CD4-positive, alpha-beta T cell (primary cell): ENCODE measurements at places on chromosomes 2 and 18. TPM values are rescaled to one million over a fixed set of nuclear protein-coding genes. Genes with fewer than 3 reads are reported as not detected.

- peak; percentile 34 for DNase-seq
- H3K36me3 ChIP-seq, result no peaks in the 10 kb centered on the region
- H3K27ac ChIP-seq, result no peak overlapping the region
- H3K4me3 ChIP-seq, result no peak overlapping the region
- H3K27me3 ChIP-seq, result no peaks in the 10 kb centered on the region
These were observed 29.6 kb upstream of the KCNG3 start for GRCh38 chr2:42523341-42523740.

The ANKRD30BL gene
- not detected for total RNA-seq

The SIX3 gene
- not detected for total RNA-seq

The GPBAR1 gene
- total RNA-seq, result 1.6 TPM

The MC2R gene
- not detected for total RNA-seq
